ENCODE measurements at places on chromosomes 16 and 17.

DNA sequence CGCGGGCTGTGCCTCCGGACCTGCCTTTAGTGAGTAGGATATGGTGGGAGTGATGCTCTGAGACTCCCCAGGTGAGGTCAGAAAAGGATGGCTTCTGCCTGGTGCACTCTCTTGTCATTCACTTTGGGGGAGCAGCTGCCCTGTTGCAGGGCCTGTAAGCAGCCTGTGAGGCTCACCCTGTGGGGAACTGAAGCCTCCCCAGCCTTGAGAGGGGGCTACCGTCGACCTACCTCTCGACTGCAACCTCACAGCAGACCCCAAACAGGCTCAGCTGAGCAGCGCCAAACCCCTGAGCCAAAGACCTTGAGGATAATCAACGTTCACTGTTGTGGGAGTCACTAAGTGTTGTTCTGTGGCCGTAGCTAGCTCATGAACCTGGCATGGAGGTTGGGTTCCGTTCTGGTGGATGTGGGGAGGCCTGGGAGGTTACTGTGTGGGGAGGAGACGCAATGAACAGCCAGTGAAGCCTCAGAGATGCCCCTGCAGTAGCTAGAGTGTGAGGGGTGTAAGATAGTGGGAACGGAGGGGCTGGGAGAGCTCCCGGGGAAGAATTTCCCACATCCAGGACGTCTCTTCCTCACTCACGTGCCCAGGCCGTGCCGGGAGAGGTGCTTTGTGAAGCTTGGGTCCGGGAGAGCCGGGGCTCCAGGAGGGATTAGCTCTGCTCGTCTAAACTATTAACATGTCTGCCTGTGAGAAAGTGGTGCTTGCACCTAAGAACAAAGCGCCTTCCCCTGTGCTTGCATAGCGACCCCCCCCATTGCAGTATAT lies 38.8 kb downstream of the METRNL start:
- DNase-seq: no peak

DNA sequence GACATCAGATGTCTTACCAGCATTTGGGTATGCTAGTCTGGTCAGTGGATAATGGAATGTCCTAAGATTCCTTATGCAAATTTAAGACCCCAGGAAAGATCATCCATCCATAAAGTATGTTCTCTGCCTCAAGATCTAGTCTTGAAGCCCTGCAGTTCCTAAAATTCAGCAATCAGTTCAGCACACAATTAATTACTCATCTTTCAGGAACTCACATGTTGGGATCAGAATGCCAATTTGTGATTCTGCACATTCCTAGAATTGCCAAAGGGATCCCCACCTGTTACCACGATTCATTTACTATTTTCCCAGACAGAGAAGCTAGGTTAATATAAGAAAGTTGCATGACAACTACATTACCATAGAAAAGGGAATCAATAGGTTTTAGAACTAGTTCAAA lies 3.2 kb downstream of the OR2C1 start:
- no peak for DNase-seq

DNA sequence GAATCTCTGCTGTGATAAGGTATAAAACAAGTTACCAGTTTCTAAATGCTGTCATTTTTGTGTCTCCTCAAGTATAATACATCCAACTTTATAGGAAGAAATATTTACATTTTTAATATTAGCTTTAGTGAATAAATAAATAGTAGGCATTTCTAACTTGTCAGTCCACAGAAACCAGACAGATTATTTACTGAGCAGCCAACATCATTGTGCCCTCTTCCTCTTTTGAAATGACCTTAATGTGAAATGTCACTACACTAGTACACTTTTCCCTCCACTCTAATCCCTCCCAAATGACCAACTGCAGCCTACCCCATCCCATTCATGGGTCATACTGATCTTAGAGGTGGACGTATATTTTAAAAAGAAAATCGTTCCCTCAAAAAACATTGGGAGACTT lies 9.2 kb downstream of the STXBP4 start:
- DNase-seq: no peak

DNA sequence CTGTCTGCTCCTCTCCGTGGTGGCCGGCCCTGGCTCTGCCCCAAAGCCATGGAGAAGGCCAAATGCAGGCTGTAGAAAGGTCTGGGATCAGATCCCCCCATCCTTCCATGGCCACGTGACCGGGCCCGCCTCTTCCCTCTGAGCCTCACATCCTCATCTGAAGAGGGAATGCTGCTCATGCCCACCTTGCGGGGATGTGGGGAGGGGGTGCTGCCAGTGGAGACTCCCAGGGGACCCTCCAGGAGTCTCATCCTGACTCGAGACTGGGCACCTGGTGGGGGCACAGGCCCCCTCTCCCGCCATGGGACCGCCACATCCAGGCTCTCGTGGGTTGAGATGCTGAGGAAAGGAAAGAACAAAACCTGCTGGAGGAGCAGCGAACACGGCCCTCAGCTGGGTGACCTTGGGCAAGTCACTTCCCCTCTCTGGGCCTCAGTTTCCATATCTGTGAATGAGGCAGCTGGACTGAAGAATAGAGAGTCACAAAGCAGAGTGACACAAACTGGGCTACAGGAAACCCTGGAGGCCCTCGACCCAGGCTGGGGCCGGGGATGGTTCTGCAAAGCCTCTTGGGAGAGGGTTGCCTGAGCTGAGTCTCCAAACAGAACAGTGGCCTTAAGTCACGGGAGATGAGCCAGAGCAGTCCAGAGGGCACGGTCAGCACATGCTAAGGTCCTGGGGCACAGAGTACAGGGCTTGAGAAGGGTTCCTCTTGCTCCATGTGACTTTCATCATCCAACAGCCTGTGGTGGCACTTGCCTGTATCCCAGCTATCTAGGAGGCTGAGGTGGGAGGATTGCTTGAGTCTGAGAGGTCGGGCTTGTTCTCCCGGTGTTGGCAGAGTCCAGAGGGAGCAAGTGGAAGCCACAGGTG lies 30.1 kb downstream of the SOCS1 start:
- DNase-seq: no peak

DNA sequence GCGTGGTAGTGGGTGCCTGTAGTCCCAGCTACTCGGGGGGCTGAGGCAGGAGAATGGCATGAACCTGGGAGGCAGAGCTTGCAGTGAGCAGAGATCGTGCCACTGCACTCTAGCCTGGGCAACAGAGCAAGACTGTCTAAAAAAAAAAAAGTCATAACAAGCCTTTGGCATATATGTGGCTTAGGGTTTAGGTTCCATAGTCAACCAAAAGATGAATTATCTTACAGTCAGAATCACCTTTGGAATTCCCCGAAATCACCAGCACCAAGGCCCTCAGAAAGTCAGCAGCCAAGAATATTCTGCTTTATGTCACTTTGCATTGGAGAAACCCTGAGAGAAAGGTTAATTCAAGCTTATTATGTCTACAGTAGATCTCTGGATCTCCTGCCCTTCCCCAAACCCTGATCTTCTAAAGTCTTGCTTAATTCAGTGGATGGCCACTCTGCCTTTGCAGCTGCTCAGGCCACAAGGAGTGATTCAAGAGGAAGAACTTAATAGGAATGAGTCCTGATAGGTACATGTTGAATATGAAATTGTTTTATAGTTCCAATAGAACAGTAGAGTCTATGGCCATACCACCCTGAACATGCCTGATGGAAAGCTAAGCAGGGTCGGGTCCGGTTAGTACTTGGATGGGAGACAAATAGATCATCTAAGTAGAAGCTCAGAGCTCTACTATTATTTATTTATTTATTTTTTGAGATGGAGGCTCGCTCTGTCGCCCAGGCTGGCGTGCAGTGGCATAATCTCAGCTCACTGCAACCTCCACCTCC lies 196.0 kb upstream of the CACNG5 start:
- DNase-seq: no peak
